GM20000 (cell line): ENCODE measurements at places on chromosomes 16 and 17.

- DNase-seq, result no peak
These were observed 6.5 kb downstream of the FNDC8 start for GRCh38 chr17:35127751-35128514.

DNA sequence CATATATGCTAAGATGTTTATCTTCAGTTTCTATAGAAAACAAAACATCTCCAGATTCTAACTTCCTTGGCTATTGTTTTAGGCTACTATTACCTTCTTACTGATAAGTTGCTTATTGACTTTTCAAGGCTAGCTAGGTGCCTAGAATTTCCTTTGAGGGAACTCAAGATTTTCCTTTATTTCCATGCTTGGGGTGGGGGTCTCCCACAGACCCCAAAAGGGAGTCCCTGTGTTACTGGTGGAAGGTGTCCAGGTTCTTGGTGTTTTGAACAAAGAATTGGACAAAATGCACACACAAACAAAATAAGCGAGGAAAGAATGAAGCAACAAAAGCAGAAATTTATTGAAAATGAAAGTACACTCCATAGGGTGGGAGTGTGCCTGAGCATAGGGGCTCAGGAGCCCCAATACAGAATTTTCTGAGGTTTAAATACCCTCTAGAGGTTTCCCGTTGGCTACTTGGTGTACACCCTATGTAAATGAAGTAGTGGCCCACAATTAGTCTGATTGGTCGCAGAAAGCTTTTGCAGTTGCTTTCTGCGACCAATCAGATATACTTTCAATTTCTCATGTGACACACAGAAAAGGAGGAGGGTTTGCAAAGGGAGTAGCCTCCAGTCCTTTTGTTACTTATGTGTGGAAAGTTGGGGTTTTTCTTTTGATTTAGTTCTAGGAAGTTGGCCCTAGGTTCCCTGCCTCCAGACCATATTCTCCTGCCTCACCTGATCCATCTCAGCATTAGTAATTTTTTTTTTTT, 67.5 kb downstream of the MARF1 start:
- no peak for DNase-seq

GRCh38 chr17:74833501-74834377, 25.9 kb downstream of the GRIN2C start:
- peak; percentile 82 for DNase-seq

GRCh38 chr17:75090871-75091854, 3.4 kb downstream of the SLC16A5 start:
- no peak for DNase-seq

- no peak for DNase-seq
These were observed 37.4 kb upstream of the ADAMTS18 start for GRCh38 chr16:77472262-77472661.

GRCh38 chr16:68590201-68590994, 51.3 kb downstream of the ZFP90 start:
- DNase-seq, result peak; percentile 67

GRCh38 chr16:29664091-29664921, 1.3 kb downstream of the SPN start:
- no peak for DNase-seq

DNA sequence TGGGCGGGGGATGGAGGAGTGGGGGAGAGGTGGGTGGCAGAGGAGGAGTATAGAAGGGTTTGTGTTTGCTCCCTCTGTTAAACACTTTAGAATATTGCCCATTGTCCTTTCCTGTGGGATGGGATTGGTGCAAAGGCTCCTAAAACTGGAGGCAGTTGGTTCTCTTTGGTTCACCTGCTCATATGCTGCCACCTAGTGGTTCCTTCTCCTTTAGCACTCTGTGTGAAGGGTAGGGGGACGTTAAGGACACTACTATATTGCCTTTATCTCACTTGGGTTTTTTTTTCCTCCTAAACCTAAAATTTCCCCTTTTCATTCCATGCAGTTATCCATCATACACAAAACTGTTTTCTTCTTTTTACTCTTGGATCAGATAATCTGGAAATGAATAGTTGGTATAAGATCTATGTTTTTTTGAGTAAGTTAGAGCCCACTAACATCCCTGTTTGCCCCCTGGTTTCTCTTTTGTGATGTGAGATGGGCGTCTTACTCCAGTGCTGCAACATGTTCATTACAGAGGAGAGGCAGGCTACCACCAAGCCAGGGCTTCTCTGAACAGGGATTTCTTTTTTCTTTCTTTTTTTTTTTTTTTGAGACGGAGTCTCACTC, 23.8 kb downstream of the SNX11 start:
- peak; percentile 57 for DNase-seq

DNA sequence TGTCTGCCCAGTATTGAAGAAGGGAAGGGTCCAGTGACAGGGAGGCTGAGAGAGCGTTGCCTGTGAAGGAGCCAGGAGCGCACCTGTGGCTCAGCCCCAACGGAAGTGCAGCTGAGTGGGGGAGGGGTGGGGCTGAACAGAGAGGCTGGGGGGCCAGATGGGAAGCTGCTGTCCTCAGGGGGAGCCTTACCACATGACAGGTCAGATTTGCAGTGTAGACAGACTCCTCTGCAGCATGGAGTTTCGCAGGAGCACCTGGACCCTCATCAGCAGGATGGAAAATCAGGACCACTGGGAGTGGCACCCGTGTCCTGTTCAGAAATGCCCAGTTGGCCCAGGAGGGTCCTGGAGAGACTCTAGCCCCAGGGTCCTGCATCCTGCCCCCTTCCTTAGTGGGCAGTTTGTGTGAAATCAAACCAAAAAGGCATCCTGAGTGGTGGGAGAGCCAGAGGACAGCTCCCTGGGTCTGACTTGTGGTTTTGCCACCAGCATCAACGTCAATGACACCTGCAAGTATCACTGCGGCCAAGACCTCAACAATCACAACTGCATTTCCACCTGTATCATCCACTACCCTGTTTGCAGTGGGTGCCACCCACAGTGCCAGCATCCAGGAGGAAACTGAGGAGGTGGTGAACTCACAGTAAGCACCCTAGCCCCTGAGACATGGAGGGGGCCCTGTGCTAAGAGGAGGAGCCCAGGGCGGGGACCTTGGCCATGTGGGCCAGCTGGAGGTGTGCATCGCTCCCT, 7.8 kb downstream of the CD300A start:
- DNase-seq, result no peak

- no peak for DNase-seq
These were observed 104.3 kb downstream of the PHKB start for GRCh38 chr16:47565454-47565853.

GRCh38 chr16:23254338-23254737, 47.8 kb upstream of the SCNN1B start:
- no peak for DNase-seq

- DNase-seq, result no peak
These were observed 129.2 kb upstream of the MYOCD start for GRCh38 chr17:12536472-12536871.

- DNase-seq, result no peak
These were observed 61.2 kb upstream of the MPHOSPH6 start for GRCh38 chr16:82231008-82231787.

DNA sequence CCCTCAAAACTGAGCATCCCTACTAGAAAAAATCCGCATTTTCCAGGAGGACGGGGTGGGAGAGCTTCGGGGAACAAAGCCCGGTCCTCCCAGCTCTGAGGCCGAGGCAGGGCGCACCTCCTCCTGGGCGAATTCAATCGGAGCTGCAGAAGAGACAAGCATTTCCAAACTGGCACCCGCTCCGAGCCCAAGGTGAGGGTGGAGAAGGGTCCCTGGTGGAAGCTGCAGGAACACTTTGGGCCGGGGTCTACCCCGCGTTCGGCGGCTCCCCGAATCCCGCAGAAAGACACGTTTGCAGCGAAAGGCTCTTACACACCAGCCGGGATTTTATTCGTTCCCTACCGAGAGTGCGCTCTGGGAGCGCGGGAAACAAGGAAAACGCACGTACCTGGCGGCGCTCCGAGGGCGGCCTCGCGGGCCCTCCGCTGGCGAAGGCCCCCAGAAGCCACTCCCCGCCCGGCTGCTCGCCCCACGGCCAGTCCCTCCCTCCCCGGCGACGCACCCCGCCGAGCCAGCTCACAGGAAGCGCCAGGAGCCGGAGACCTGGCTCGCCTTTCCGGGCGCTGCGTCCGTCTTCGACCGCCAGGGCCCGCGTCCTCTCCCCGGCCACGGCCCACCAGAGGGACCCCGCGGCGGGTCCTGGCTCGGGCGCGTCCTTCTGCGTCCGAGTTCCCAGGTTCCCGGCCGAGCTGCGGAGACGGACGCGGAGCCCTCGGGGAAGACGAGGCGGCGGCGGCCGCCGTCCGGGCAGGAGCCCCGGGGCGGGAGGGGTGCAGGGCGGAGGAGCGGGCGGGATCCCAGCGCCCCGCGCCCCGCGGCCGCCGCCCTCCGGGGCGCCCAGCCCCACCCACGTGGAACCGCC, 49.8 kb upstream of the BAHCC1 start:
- peak; percentile 94 for DNase-seq

DNA sequence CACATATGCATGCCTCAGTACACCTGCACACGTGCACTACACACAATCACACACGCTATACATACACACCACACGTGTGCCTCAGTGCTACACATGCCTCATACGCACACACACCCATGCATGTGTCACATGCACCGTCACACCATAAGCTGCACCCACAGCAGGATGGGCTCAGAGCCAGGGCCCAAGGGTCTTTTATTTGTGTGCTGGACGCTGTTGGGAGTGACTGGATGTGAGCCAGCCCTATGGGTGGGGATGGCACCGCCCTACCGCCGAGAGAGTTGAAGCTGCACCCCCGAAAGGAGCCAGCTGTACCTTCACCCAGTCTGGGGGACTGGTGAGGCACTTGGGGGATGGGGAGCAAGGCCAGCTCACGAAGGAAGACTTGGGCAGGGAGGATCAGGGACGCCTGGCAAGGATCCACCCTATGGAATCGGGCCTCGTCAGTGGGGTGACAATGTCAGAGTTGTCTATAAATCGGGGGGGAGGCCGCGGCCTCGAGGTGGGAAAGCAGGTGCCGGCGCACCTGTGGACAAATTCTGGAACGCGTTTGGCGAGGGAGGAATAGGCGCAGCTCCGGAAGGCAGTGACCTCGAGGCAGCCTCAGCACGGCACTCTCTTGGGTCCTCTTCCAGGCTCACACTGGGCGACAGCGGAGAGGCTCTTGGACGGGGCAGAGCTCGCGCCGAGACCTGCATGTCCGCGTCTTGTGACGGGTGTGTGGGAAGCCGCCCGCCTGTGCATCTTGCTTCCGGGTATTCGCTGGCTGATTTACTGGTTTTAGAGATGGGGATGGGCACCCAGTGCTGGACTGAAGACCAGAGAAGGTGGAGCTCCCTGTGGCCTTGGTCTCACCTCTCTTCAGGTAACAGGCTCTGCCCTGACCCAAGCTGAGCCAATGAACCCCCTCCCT, 7.3 kb downstream of the RGS11 start:
- DNase-seq, result no peak
